Renal cortical epithelial cell (primary cell): ENCODE measurements at places on chromosomes 16 and 17. TPM values are rescaled to one million over a fixed set of nuclear protein-coding genes. Genes with fewer than 3 reads are reported as not detected.
A peak's percentile ranks its signal among the peaks of the same experiment; 100 is the strongest.

DNA sequence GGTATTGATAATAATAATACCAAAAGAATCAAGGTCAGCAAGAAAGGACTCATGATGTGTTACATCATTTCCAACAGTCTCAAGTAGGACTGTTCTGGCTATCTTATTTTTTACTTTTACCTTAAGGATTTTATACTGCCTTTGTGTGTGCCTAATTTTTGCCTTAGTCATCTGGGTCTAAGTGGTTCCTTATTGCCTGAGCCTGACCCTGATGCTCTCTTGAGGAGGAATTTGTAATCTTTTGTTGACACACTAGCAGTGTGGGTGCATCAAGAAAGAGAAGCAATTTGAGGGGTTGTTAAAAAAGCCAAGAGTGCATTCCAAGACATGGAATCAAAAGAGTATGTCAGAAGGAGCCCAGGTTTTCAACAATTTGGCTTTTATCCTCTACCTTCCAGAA lies 59.3 kb downstream of the TMEM100 start:
- no peak for DNase-seq

- peak; percentile 62 for DNase-seq
Measured at GRCh38 chr17:44865231-44865660, 17.6 kb downstream of the HIGD1B start.

DNA sequence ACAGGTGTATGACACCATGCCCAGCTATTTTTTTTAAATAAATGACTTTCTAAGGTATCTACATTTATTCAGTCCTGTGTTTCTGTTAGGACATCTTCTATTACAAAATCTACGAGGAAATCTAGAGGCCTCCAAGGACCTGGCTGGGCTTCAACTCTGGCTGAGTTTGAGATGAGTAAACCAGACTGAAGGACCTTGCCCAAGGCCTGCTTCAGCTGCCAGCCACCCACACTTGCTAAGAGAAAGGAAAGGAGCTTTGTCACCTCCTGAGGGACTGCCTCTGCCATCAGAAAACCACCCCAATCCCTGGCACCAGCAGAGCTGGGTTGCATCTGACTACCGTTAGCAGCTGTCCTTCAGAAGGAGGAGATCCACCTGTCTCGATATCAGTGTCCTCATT lies 1.3 kb upstream of the MYO1D start:
- no peak for DNase-seq

- no peak for DNase-seq
Measured at GRCh38 chr17:27354051-27354490, 60.2 kb downstream of the WSB1 start.

GRCh38 chr17:67055811-67056745 lies 11.7 kb downstream of the CACNG1 start:
- DNase-seq: no peak

GRCh38 chr17:9811086-9811485 lies 10.8 kb downstream of the GSG1L2 start:
- no peak for DNase-seq

GRCh38 chr17:1222321-1222720 lies 42.5 kb upstream of the ABR start:
- DNase-seq: peak; percentile 77

- DNase-seq: peak; percentile 86
Measured at GRCh38 chr16:58459344-58460218, 40.4 kb upstream of the NDRG4 start.

Gene ARL2BP
- 71.2 and 105 TPM in 2 replicates for total RNA-seq

Gene SGCA
- not detected in 2 replicates for total RNA-seq

Gene C1QL1
- total RNA-seq: 0.35 and 0.45 TPM in 2 replicates

Gene TP53TG3C
- not detected in 2 replicates for total RNA-seq

Gene RAMP2
- total RNA-seq: not detected in 2 replicates

Gene ARMC5
- total RNA-seq: 5.4 and 8.7 TPM in 2 replicates
